Epithelial cell of alveolus of lung (primary cell): ENCODE measurements at places on chromosomes 16 and 17. TPM values are rescaled to one million over a fixed set of nuclear protein-coding genes. Genes with fewer than 3 reads are reported as not detected.

Gene NTN1
- 0.16 and 0.78 TPM in 2 replicates for total RNA-seq

Gene PRSS21
- 2.2 TPM in 1 of 2 replicates, not detected in the other for total RNA-seq

Gene STH
- not detected in 2 replicates for total RNA-seq

Gene SLC2A4
- total RNA-seq, result 0.13 and 0.96 TPM in 2 replicates
